ENCODE measurements at places on chromosomes 3 and 15.
A peak's percentile ranks its signal among the peaks of the same experiment; 100 is the strongest.

- DNase-seq = no peak
Observed at GRCh38 chr3:101642441-101642840, 34.5 kb downstream of the ZBTB11 start.

DNA sequence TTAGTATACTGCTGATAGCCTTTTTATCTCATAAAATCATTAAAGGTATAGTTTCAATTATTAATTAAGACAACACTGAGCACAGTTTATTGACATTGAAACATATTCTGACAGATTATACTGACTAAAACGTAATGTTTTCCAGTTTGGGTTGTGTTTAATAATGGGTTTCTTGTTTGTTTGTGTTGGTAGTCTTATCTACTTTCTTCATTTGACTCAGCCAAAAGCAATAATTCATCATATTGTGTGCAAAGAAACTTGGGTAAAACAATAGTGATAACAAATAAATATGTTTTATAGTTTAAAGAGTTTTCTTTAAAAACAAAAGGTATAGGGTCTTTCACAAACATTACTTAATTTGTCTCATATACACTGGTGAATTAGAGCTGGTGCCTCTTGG, 629.2 kb upstream of the AGTR1 start:
- no peak for DNase-seq

DNA sequence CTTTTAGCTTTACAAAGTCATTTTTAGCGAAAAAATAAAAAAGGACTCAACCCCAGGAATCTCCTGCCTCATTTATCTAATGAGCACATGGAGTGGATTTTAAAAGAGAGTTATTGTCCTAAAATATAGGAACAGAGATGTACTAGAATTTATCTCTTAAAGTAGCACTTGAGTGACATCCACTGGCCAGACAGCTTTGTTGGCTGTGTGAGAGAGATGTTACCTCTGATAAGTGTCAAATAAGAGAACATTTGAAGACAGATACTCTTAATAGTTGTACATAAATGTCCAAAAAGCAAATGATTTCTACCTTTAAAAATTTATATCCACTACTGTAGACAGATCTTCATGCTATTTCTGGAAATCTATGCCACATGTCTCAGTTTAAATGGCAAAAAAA, 12.3 kb upstream of the MFSD1 start:
- DNase-seq = no peak

DNA sequence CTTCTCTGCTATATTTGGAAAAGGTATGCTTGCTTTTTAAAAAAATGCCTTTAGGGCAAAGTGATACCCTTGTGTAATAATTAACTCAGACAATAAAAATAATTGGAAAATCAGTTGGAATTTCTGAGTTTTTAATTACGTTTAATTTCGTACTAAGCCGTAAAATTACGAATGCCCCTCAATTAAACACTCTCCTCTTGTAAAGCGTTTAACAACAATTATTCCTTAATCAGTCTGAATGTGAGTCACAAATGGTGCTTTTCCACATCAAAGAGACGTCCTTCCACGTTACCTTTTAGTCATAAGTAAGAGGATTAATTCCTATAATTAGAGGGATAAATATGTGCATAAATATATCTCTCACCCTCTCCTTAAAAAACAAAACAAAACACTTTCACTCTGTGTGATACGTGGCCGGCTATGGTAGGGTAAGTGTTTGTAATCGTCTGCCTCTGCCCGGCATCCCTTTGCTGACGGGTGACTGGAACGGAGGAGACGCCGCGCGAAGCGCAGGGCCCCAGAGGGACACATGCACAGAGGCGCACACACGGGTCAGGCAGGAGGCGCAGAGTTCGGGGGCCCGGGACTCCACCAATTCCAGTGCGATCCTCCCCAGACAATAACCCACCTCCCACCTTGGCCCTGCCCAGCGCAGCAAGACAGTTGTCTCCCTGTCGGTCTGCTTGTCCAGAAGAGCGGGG, 9.7 kb upstream of the MEIS2 start:
- DNase-seq = no peak

DNA sequence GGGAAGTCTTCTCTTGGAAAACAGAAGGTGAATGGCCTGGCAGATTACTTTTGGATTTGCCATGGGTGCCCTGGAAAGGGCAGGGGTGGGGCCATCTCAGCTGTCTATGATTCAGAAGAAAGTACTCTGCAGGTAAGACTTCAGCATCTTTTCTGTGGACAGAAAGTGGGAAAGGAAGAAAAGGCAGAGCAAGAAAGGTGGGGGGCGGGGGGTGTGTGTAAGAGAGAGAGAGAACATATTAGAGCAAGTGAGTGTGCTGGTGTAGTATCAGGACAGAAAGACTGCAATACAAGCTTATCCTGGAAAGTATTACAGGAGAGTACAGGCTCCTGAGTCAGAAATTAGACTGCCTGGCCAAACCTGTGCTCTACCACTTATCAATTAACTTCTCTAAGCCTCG, 5.5 kb downstream of the TAGLN3 start:
- no peak for DNase-seq

- DNase-seq = no peak
Observed at GRCh38 chr3:6551165-6551564, 309.8 kb upstream of the GRM7 start.

DNA sequence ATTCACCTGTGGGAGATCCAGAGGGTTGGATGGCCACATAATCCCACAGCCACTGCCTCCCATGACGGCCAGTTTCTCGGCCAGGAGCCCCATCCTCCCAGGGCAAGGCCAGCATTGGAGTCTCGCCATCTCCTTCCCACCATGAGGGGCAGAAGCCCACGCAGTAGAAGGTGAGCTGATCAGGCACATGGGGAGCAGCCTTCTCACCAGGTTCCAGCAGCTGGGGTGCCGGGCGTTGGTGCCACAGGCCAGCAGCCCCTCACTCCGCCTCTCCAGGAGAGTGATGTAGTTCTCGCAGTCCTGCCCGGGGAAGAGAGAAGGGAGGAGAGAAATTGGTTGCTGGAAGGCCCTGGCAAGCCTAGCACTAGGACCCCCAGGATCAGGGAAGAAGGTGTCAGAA, 16.1 kb downstream of the SEMA7A start:
- no peak for DNase-seq

DNA sequence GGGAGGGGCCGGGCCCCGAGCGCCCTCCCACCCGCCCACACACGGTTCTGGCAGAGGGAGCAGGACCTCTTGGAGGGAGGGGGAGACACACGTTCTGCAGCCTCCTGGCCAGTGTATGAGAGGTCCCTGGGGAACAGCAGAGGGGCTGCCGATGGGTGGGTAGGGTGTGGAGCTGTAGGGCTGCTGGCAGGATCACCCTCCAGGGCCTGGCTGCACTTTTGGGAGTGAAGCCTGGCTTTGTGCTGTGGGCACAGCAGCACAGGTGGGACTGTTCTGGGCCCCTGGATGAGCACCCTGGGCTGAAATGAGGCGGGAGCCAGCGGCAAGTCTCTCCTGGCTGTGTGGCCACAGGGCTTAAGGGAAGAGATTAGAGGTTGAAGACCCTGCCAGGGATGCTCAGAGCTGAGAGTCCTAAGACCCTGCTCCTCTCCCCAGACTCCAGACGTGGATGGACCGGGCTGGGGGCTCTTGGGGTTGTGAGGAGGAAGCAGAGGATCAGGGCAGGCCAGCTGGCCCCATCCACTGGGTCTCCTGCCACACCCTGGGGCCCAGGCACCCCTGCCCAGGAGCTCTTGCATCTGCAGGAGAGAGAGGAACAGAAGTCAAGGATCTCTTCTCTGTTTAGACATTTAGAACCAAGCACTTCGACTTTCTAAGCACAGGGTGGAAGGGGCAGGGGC, 45.2 kb downstream of the RGMA start:
- DNase-seq = no peak

- DNase-seq = no peak
Observed at GRCh38 chr15:51038162-51038973, 56.3 kb downstream of the TNFAIP8L3 start.

DNA sequence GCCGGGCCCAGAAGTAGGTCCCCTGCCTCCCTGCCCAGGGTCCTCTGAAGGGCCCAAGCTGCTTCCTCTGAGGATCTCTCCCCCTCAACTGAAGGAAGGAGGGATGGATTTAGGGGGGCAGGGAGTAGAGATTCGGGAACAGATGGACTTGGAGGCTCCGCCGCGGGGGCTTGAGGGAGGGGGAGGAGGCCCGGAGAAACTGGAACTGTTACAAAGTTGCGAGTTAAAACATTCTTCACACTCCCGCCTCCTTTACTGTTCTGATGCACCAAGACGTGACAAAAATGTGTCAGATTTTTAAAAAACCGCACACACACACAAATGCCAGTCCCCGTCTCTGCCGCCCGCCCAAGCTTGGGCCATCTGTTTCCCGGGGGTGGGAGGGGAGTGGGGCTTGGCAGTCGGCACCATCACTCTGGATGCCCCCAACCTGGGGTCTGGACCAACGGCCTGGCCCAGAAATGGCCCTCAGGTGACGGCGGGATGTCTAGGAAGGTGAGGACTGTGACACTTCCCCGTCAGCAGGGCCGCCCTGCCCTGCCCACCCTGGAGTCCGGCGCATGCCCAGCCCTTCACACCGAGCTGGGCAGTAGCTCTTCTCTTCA, 25.0 kb upstream of the LINGO1 start:
- DNase-seq = no peak

DNA sequence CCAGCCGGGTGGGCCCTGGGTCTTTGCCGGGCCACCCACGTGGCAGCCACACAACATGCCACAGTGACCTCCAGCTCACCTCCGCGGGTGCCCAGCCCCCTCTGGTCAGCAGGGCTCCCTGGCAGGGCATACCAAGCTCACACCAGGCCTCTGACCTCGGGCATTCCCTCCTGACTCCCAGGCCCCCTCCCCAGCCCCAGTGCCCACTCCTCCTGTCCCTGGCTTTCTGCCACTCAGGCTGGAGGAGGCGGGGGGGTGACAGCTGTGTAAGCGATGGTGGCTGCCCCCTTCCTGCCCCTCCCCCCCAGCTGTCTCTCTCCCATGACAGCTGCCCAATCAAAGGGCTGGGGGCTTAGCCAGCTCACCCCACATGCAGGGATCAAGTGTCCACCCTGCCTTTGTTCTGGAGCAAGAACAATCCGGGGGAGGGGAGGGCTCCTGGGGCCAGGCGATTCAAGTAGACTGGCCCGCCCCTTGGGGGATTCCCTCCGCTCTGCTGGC, 3.3 kb downstream of the PCBP4 start:
- peak; percentile 78 for DNase-seq

DNA sequence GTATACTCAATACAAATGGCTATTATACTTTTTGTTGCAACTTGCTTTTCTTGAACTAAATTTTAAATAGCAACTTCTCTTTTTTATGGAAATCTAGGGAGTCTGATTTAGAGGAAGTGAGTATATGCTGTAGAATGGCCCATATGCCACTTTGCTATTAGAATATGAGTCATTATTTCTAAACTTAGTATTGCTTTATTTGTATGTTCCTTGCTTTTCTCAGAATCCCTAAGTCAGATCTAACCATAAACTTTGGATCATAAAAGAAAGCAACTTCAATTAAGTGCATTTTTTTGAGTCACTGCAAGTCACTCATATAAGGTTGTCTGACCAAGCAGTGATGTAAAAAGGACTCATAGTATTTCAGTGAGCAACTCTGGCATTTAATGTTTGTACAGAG, 17.5 kb upstream of the SPTSSB start:
- no peak for DNase-seq

DNA sequence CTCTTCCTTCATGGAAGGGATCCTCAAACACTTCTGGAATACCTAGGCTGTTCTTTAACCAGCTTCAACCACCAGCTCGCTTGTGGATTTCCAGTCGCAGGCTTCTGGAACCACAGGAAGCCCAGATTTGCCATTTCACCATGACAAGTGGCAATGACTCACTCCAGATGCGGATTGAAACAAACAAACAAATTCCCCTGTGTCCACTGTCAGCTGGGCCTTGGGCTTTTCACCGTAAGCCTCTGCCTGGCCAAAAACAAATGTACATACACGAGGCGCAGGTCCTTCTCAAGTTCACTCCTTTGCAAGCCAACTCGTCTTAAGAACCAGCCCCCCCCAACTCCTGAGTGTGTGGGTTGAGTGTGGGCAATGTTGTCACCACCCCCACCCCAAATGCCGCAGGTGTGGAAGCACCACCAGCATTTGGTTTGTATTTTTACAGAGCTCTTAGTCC, 8.8 kb downstream of the BCL6 start:
- no peak for DNase-seq

GRCh38 chr3:176992565-176992964, 204.7 kb downstream of the TBL1XR1 start:
- DNase-seq = no peak

- DNase-seq = no peak
Observed at GRCh38 chr3:65144791-65145351, 457.1 kb upstream of the ADAMTS9 start.

DNA sequence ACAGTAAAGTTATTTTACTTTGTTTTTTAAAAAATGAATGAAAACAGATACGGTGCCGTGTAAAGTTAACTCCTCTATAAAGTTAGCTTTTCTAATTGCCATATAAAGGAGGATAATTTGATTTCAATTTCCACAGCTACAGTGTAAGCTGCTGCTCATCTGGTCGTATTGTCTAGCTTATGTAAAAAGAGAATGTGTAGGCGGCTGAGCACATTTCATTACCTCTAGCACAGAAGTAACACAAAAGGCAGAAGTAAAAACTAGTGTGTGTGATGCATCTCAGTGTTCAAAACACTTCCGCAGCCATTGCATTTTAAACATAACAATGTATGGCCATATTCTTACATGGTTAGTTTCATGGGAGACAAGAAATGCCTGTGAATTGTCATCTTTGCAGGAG, 105.0 kb upstream of the P2RY1 start:
- no peak for DNase-seq

DNA sequence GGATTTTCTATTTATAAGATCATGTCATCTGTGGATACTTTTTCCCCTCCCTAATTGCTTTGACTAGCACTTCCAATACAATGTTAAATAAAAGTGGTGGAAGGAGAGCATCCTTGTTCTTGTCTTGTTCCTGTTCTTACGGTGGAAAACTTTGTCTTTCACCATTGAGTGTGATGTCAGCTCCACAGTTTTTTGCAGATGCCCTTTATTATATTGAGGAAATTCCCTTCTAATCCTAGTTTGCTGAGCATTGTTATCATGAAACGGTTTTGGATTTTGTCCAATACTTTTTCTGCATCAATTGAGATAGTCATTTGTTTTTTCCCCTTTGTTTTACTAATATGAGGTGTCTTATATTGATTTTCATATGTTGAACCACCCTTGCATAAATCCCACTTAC, 19.9 kb upstream of the IL20RB start:
- no peak for DNase-seq

GRCh38 chr3:115022199-115022598, 124.9 kb downstream of the ZBTB20 start:
- DNase-seq = no peak

- no peak for DNase-seq
Observed at GRCh38 chr15:81595752-81596151, 221.7 kb upstream of the TMC3 start.

DNA sequence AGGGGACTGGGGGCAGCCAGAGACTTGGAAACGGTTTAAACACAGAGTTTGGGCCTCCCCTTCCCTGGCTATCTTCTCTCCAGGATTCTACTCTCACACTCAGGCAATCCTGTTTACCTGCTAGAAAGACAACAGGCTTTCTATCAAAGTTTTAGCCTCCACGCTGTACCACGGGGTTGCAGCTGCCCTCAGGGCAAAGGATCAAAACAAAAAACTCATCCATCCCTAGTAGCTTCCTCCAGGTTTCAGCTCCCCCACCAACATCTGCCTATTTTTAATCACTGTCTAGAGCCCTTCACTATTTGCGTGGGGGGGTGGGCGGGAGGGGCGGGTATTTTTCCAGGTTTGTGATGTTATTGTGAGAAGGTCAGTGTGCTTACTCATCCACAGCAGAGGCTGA, 286.8 kb upstream of the TRIM42 start:
- no peak for DNase-seq

GRCh38 chr3:16150285-16150684, 24.2 kb upstream of the GALNT15 start:
- no peak for DNase-seq

- DNase-seq = peak; percentile 63
Observed at GRCh38 chr15:62068071-62068809, 1.5 kb downstream of the C2CD4A start.
